ENCODE measurements at places on chromosomes 2 and 18. TPM values are rescaled to one million over a fixed set of nuclear protein-coding genes. Genes with fewer than 3 reads are reported as not detected.

GRCh38 chr2:11477994-11478393 is 12.0 kb upstream of the E2F6 start:
- H3K36me3 ChIP-seq = no peaks in the 10 kb centered on the region
- H3K4me1 ChIP-seq = no peaks in the 10 kb centered on the region
- peak overlapping the region; percentile 36 for H3K27ac ChIP-seq

- no peak overlapping the region for H3K27ac ChIP-seq
- no peak for DNase-seq
- peaks cover 2% of the 10 kb centered on the region for H3K36me3 ChIP-seq
- no peaks in the 10 kb centered on the region for H3K4me1 ChIP-seq
Observed at GRCh38 chr2:237378650-237379049, 35.3 kb downstream of the COL6A3 start.

- peak overlapping the region; percentile 61 for H3K27ac ChIP-seq
- no peaks in the 10 kb centered on the region for H3K27me3 ChIP-seq
Observed at GRCh38 chr2:10057231-10058107, 14.1 kb downstream of the KLF11 start.

GRCh38 chr2:66547118-66547517 is 112.2 kb downstream of the MEIS1 start:
- H3K27ac ChIP-seq = no peak overlapping the region
- no peaks in the 10 kb centered on the region for H3K27me3 ChIP-seq
- no peak for DNase-seq
- H3K4me3 ChIP-seq = no peak overlapping the region
- no peaks in the 10 kb centered on the region for H3K36me3 ChIP-seq
- no peaks in the 10 kb centered on the region for H3K4me1 ChIP-seq

GRCh38 chr2:135532581-135532980 is 1.3 kb downstream of the R3HDM1 start:
- H3K4me3 ChIP-seq = no peak overlapping the region
- no peaks in the 10 kb centered on the region for H3K36me3 ChIP-seq
- no peak for DNase-seq
- H3K27ac ChIP-seq = no peak overlapping the region

DNA sequence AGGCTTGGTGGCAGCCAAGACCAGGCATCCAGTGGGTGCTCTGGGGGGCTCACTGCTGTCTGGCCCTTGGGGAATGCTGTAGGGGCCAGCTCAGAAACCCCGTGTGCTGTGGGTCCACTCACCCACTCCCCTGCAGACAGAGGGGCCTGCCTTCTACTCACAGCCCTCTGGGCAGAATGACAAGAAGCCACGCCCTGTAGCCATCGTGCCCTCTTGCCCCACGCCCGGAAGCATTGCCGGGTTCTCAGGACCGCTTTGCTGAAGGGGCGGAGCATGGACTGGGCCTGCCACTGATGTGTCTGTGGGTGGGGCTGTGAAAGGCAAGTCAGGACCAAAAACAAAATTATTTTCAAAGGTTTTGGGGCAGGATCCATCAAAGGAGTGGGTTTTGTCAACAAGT is 27.8 kb downstream of the GLI2 start:
- no peak for DNase-seq
- H3K4me1 ChIP-seq = peaks cover 70% of the 10 kb centered on the region
- no peaks in the 10 kb centered on the region for H3K36me3 ChIP-seq
- H3K27me3 ChIP-seq = no peaks in the 10 kb centered on the region
- H3K4me3 ChIP-seq = no peak overlapping the region

DNA sequence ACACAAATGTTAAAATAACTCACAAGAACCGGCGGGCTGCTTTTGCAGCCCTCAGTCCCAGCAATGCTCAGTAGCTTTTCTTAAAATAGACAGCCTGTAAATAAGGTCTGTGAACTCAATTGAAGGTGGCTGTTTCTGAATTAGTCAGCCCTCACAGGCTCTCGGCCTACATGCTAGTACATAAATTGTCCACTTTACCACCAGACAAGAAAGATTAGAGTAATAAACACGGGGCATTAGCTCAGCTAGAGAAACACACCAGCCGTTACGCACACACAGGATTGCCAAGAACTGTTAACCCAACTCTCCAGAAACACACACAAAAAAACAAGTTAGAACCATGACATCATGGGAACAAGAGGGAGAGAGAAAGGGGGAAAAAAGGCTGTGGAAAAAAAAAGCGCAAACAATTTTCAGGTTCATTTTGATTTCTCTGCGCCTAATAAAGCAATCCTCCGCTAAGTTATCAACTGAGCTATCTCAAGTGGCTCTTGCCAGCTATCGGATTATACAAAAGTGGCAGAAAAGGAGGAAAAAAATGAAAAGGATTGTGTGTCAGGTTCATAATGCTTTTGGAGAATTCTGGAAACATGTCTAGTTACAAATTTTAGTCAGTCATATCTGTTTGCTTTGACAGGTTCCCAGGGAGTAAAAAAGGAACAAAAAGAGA is 89.1 kb downstream of the ZEB2 start:
- H3K27ac ChIP-seq = peak overlapping the region; percentile 90
- H3K4me3 ChIP-seq = peak overlapping the region; percentile 11
- no peak for DNase-seq
- H3K36me3 ChIP-seq = no peaks in the 10 kb centered on the region
- H3K27me3 ChIP-seq = no peaks in the 10 kb centered on the region
- peaks cover 92% of the 10 kb centered on the region for H3K4me1 ChIP-seq

DNA sequence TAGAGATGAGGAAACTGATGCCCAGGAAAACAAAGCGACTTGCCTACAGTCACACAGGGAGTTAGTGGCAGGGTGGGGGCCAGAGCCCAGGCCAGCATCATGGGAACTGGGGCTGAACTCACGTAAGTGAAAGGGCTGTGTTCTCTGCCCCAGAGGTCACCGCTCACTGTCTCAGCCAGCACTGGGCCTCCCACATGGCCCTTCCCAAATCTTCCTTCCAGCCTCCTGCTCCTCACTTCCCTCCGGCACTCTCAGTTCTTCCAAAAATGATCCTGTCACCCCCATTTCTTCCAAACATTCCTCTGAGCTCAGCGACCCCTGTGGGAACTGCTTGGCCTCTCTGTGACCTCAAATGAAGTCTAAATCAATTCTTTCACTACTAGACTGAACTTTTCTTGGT is 90.5 kb upstream of the TMEM247 start:
- H3K36me3 ChIP-seq = no peaks in the 10 kb centered on the region
- H3K4me3 ChIP-seq = no peak overlapping the region
- peak overlapping the region; percentile 69 for H3K27ac ChIP-seq
- no peak for DNase-seq
- peaks cover 10% of the 10 kb centered on the region for H3K4me1 ChIP-seq
- H3K27me3 ChIP-seq = no peaks in the 10 kb centered on the region

GRCh38 chr18:3456686-3457069 is 6.7 kb downstream of the TGIF1 start:
- no peak for DNase-seq
- peak overlapping the region; percentile 99 for H3K27ac ChIP-seq
- no peaks in the 10 kb centered on the region for H3K36me3 ChIP-seq
- no peaks in the 10 kb centered on the region for H3K4me1 ChIP-seq

The GALNT13 gene
- total RNA-seq = 3.1 TPM

DNA sequence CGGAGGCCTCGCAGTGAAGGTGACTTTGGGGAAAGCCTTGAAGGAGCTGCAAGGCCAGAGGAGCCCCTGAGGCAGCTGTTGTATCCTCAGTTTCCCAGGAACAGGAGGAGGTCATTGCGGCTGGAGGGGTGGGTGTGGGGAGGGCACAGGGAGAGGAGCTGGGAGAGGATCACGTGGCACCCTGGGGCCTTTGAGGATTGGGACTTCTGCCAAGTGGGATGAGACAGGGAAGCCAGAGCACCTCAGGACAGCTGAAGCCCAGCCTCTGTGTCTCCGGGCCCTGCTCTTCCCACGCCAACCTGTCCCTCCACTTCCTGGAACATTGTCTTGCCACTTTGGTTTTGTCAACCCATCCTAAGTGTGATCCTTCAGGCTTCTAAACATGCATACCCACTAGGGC is 19.4 kb upstream of the RRM2 start:
- H3K36me3 ChIP-seq = no peaks in the 10 kb centered on the region
- DNase-seq = no peak
- H3K4me1 ChIP-seq = no peaks in the 10 kb centered on the region

- H3K4me1 ChIP-seq = no peaks in the 10 kb centered on the region
- H3K27ac ChIP-seq = no peak within 1 kb of the TSS
- H3K27me3 ChIP-seq = no peaks in the 10 kb centered on the region
- H3K4me3 ChIP-seq = no peak within 1 kb of the TSS
- H3K36me3 ChIP-seq = no peaks in the 10 kb centered on the region
Observed at GRCh38 chr2:143128681-143129580, at the start of gene ARHGAP15. TSS of gene ARHGAP15 (plus strand) at chr2:143129419.

GRCh38 chr18:37493352-37493935 is 72.2 kb downstream of the CELF4 start:
- H3K4me3 ChIP-seq = no peak overlapping the region
- no peaks in the 10 kb centered on the region for H3K36me3 ChIP-seq
- peaks cover 35% of the 10 kb centered on the region for H3K27me3 ChIP-seq
- no peaks in the 10 kb centered on the region for H3K4me1 ChIP-seq
- DNase-seq = no peak

GRCh38 chr2:2739231-2739795 is 408.2 kb upstream of the MYT1L start:
- no peaks in the 10 kb centered on the region for H3K27me3 ChIP-seq
- H3K27ac ChIP-seq = no peak overlapping the region
- DNase-seq = no peak
- no peak overlapping the region for H3K4me3 ChIP-seq
- H3K36me3 ChIP-seq = no peaks in the 10 kb centered on the region
- H3K4me1 ChIP-seq = no peaks in the 10 kb centered on the region

The SLC4A5 gene
- 4.2 TPM for total RNA-seq

The DTNA gene
- 26.1 TPM for total RNA-seq

- no peak overlapping the region for H3K27ac ChIP-seq
- H3K36me3 ChIP-seq = no peaks in the 10 kb centered on the region
- DNase-seq = no peak
- H3K27me3 ChIP-seq = no peaks in the 10 kb centered on the region
- H3K4me1 ChIP-seq = no peaks in the 10 kb centered on the region
- H3K4me3 ChIP-seq = no peak overlapping the region
Observed at GRCh38 chr2:96175951-96176350, 30.7 kb upstream of the DUSP2 start.

DNA sequence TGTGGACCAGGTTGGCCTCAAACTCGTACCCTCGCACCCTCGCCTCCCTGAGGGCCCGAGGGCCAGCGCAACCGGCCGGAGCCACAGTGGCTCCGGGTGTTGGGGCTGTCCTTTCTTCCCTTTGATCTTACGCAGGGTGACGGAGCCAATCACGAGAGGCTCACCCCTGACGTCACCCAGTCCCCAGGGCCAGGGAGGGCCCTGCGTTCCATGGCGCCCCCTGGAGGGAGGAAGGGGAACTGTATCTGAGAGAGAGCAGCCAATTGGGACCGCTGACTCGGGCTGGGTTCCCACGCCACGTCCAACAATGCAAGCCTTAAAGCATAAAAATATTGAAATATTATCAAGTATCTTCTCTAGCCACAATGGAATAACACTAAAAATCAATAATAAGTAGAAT is 432.8 kb upstream of the LRRTM4 start:
- no peaks in the 10 kb centered on the region for H3K27me3 ChIP-seq
- no peaks in the 10 kb centered on the region for H3K4me1 ChIP-seq
- H3K36me3 ChIP-seq = no peaks in the 10 kb centered on the region
- H3K27ac ChIP-seq = no peak overlapping the region

The POTEC gene
- not detected for total RNA-seq

- H3K27me3 ChIP-seq = no peaks in the 10 kb centered on the region
- DNase-seq = no peak
- H3K36me3 ChIP-seq = no peaks in the 10 kb centered on the region
- H3K4me3 ChIP-seq = no peak overlapping the region
- H3K4me1 ChIP-seq = no peaks in the 10 kb centered on the region
Observed at GRCh38 chr18:10013621-10014543, 100.1 kb downstream of the VAPA start.

The ZNF804A gene
- 0.42 TPM for total RNA-seq

DNA sequence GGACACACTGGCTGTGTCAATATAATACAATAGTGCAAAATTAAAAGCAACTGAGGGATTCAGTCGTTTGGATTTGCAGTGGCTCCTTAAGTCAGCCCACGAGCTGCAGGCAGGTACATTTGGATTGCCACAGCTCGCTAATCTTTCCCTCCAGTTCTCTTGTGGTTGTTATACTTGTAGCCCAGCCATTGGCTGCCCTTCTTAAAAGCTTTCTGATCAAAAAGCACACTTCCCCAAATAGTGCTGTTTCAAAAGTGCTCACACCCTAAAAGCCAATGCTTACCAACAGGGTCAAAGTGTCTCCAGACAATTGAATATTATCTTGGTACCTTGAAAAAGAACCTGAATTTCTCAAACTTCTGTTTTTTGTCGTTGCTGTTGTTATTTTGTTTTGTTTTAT is 404.7 kb upstream of the FAM98A start:
- H3K27ac ChIP-seq = no peak overlapping the region
- H3K36me3 ChIP-seq = no peaks in the 10 kb centered on the region
- no peaks in the 10 kb centered on the region for H3K4me1 ChIP-seq
- H3K4me3 ChIP-seq = no peak overlapping the region

GRCh38 chr2:203914546-203915182 is 21.9 kb upstream of the ICOS start:
- no peak overlapping the region for H3K27ac ChIP-seq
- H3K4me3 ChIP-seq = no peak overlapping the region
- no peaks in the 10 kb centered on the region for H3K27me3 ChIP-seq
- H3K4me1 ChIP-seq = peaks cover 11% of the 10 kb centered on the region

GRCh38 chr2:151729415-151729811 is 4.9 kb downstream of the NEB start:
- H3K4me1 ChIP-seq = no peaks in the 10 kb centered on the region
- no peak for DNase-seq
- no peaks in the 10 kb centered on the region for H3K27me3 ChIP-seq
- no peak overlapping the region for H3K4me3 ChIP-seq
- H3K27ac ChIP-seq = no peak overlapping the region

The MRPL30 gene
- 19.7 TPM for total RNA-seq

GRCh38 chr2:144133936-144134665 is 385.8 kb downstream of the ZEB2 start:
- H3K4me1 ChIP-seq = peaks cover 6% of the 10 kb centered on the region
- no peak for DNase-seq
- H3K36me3 ChIP-seq = no peaks in the 10 kb centered on the region
- no peak overlapping the region for H3K27ac ChIP-seq
